ENCODE measurements at places on chromosomes 12 and 14.

DNA sequence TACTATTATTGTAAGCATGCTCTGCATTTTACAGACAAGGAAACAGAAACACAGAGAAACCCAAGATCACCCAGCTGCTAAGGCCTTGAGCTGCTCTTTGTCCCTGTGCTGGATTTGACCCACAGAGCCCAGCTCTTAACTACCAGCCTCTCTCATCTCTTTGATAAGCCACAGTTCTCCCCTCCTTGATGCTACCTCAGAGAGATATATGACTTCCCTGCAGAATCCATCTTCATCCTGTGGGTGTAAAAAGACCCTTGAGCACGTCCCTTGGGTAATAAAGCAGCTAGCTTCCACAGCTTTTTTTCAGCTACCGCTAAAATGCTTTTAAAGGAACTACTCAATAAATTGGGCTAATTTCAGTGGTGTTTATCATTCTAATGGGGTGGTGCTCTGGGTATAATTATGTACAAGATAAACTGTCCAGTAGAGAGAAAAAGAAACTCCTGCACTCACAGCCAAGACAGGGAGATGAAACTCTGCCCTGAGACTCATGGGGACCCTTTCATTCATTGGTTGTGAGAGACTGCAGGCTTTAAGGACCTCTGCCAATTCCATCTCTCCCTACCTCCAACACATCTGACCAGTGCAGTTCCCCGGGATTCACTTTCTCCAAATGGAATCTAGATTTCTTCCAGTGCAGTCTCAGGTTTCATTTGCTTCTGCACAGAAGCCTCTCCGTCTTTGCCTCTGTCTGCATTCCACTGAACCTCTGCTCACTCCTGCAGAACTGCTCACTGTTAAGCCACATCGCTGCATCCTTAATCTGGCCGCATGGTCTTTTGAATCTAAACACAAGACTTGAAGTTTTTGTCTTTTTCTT lies 24.7 kb upstream of the NTF3 start:
- DNase-seq: no peak

- DNase-seq: no peak
These were observed 775.6 kb downstream of the VRK1 start for GRCh38 chr14:97572583-97573458.

DNA sequence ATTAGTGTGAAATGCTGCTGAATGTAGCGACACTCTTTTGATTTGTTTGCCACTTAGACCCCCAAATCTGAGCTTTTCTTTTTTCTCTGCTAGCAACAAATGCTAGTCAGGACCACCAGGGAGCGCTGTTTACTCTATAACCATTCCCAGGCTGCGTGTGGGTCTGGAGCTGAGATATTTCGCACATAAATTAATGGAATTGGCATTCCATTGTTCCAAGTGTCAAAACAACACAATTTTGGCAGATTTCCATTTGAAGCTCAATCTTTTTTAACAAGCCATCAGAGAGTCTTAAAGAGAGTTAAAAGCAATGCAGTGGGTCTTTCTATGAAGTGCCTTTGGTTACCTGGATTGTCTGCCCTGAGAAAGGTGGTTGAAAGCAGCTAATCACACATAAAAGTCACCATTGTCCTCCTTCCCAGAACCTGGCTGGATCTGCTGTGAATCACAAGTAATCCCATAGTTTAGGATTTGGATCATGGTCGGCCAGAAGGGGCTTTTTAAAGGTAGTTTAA lies 7.4 kb upstream of the TMEM132C start:
- DNase-seq: no peak

- no peak for DNase-seq
These were observed 24.5 kb upstream of the IGF1 start for GRCh38 chr12:102504871-102505270.

GRCh38 chr12:26692407-26692806 lies 140.6 kb downstream of the ITPR2 start:
- DNase-seq: no peak

DNA sequence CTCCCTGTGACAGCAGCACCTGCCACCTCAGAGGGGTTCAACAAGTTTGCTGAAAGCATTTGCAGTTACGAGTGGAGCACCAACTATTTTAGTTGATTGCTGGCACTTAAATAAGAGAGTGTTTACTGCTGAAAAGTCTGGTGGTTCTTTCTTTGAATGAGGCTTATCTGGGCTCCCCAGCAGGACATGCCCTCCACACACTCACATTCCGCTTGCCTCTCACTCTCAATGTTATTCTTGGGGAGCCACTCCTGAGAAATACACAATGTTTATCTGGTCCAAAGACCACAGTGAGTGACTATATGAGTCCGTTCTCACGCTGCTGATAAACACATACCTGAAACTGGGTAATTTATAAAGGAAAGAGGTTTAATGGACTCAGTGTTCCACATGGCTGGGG lies 31.9 kb downstream of the NT5DC3 start:
- no peak for DNase-seq

GRCh38 chr14:100523843-100524169 lies 63.4 kb downstream of the BEGAIN start:
- DNase-seq: no peak

DNA sequence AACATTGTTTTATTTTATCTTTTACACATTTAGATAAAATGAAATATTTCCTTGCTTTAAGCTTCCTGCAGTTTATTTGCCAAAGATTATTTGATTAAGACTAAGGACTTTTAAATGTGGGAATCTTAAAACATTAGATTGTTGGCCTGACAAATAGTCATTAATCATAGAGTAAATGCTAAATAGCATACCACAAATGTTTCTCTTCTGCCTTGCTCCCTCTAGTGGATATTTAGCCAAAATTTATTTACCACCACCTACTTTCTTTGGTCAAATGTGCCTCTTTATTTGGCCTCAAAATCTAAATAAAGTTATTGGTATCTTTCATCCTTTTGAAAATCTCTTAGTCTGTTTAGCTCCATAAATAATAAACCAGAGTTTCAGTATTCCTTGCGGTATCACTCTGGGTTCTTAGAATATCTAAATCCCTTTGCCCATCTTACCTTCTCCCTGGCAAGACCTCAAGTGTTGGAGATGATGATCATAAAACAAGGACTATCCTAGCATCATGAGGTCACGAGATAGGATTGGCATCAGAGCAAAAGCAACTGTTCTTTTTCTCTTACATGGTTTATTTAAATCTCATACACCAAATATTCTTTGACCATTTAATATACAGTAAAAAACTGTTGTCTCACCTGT lies 150.6 kb upstream of the AEBP2 start:
- DNase-seq: no peak

- no peak for DNase-seq
These were observed 166.1 kb upstream of the SLC16A7 start for GRCh38 chr12:59429766-59430165.

DNA sequence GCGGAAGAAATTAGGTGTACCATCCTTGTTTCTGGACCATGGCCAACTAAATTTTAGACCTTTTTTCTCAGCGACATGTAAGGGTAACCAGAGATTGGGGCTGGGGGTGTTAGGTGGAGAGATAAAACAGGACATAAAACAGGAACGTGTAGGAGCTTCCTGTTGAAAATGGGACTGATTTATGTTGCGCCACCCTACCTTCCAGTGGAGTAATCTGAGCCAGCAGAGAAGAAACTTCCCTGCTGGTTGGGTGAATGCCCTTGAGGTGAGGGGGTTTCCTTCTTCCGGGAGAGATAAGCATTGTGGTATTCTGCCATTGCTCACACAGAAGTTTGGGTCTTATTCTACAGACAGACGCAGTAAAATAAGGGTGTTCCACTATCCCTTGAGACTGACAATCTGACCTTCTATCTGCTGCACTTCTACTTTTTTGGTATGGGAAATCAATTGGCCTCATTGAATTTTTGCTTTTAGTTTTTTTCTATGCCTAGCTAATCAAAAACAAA lies 417.6 kb downstream of the PCNX1 start:
- peak; percentile 18 for DNase-seq

DNA sequence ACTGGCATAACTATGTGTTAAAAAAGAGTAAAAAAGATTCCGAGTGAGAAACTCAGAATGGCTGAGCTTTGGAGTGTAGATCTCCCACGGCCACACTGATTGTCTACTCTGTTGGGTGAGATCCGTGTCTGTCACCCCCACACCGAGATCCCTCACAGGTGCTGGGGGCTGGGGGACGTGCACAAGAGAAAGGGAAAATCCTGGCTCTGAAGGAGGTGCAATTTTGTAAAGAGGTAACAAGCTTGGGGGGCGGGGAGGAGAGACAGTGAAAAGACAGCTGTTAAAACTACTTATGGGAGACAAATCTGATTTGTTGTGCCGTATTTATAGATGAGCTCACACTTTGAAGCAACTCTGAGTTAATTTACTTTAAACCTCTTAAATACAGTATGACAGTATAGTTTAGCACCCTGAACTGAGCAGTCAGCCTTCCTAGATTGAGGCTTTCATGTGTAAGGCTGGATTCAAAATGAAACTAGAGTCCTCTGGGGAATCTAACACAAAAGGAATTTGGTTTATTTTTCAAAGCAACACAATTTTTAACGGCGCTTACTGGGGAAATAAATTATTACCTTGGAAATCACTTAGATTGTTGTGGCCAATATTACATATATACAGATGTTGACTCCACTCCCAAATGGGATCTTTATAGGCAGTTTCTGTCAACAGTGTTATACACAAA lies 167.4 kb upstream of the RGS6 start:
- no peak for DNase-seq

DNA sequence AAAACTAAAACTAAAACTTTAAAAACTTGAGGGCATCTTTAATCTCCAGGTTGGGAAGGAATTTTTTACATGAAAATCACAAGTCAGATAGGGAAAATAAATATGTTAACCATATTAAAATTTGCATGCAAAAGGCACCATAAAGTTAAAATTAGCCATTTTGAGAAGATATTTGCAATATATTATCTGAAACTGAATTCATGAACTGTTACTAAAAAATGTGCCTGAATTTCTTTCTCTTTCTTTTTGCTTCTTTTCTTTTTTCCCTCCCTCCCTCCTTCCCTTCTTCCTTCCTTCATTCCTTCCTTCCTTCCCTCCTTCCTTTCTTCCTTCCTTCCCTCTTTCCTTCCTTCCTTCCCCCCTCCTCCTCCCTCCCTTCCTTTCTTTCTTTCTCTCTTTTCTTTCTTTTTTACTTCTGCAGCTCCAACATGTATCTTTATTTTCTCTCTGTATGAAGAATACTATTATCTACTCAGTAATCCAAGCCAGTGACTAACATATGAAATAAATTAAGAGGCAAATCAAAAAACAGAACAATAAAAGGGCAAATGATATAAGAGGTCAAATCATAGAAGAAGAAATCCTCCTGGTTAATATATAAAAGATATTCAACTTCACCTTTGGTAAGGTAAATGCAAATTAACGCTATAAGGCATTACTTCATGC lies 146.0 kb downstream of the BRMS1L start:
- no peak for DNase-seq

- no peak for DNase-seq
These were observed 16.6 kb downstream of the MAP3K12 start for GRCh38 chr12:53482626-53483168.

DNA sequence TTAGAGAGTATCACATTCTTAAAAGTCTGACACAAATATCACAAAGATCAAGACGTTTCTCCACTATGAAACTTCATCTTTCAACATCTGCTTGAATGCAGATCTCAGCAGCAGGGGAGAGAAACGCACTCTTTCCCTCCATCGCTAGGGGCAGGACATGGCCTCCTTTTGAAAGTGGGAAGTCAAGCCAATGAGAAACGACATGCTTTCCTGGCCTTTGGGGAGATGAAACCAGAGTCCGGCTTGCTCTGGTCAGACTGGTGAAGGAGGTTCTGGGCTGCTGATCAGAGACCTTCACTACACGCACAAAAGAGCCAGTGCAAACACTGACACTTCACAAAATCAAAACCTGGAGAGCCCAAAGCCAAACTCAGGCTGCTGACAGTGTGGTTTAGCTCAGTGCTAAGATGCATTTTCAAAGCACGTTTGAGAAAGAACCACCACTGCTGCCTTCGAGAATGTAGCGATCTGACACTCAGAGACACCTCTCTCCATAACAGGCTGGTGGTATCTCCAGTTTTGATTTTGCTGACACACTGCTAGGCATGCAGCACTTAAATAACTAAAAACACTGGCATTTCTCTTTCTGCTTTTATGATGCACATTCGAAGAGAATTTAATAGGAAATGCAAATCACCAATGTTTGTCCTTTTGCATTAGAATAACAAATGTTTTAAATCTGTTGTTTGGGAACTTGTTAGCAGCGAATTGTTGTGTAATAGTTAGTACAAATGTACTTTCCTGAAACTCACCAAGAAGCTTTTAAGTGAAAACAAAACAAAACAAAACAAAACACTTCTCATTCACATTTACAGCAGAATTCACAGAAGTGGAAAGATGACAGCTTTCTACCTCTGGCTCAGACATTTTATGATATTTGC lies 93.9 kb upstream of the OVCH1 start:
- DNase-seq: no peak

DNA sequence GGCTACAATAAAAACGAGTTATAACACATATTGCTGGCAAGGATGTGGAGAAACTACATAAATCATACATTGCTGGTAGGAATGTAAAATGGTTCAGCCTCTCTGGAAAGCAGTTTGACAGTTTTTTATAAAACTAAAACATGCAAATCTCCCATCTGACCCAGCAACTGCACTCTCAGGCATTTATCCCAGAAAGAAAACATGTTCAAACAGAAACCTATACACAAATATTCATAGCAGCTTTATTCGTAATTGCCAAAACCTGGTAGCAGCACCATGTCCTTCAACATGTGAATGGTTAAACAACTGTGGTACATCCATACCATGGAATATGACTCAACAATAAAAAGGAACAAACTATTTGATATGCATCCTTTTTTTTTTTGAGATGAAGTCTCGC lies 10.1 kb upstream of the TMCC3 start:
- DNase-seq: no peak

GRCh38 chr12:19550626-19551025 lies 111.3 kb downstream of the AEBP2 start:
- DNase-seq: no peak

DNA sequence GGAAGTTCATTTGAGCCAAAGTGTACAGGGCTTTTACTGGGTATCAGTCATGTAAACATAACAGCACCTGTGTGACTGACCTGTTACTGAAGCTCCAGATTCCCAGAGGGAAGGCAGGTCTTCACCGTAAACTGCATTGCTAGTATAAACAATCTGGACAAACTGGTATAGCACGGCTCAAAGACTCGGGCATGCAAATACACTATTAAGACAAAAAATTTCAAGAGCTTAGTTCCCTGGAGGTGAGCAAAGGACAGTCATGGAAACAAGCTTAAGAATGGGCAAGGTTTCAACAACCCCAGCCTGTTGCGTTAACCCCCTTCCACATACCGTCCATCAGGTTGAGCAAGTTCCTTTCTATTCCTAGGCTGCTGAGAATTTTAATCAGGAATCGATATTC lies 9.4 kb downstream of the PARP11 start:
- DNase-seq: no peak
